ENCODE measurements at places on chromosomes 5 and 9. TPM values are rescaled to one million over a fixed set of nuclear protein-coding genes. Genes with fewer than 3 reads are reported as not detected.

The WDR31 gene
- 1.8 TPM for total RNA-seq

The ANXA2R gene
- total RNA-seq = 7.4 TPM

The GTF3C5 gene
- total RNA-seq = 80.5 TPM

The HMCN2 gene
- not detected for total RNA-seq

The GARNL3 gene
- 8.2 TPM for total RNA-seq

The MRRF gene
- 24.7 TPM for total RNA-seq

The TCF7 gene
- total RNA-seq = 2.6 TPM

The GNE gene
- total RNA-seq = 21.3 TPM
